ENCODE measurements at places on chromosomes 16 and 17. TPM values are rescaled to one million over a fixed set of nuclear protein-coding genes. Genes with fewer than 3 reads are reported as not detected.

- H3K27me3 ChIP-seq, result no peaks in the 10 kb centered on the region
- H3K36me3 ChIP-seq, result no peaks in the 10 kb centered on the region
- H3K4me3 ChIP-seq, result no peak overlapping the region
- DNase-seq, result no peak
- H3K27ac ChIP-seq, result no peak overlapping the region
- no peaks in the 10 kb centered on the region for H3K4me1 ChIP-seq
Observed at GRCh38 chr17:8966926-8967325, 1.4 kb upstream of the PIK3R5 start.

GRCh38 chr17:41873559-41874292 lies 8.5 kb upstream of the KLHL11 start:
- no peaks in the 10 kb centered on the region for H3K27me3 ChIP-seq
- DNase-seq, result no peak
- no peak overlapping the region for H3K27ac ChIP-seq
- peaks cover 40% of the 10 kb centered on the region for H3K36me3 ChIP-seq
- no peak overlapping the region for H3K4me3 ChIP-seq

- H3K36me3 ChIP-seq, result no peaks in the 10 kb centered on the region
- DNase-seq, result no peak
- no peak overlapping the region for H3K4me3 ChIP-seq
- H3K27me3 ChIP-seq, result no peaks in the 10 kb centered on the region
- H3K27ac ChIP-seq, result no peak overlapping the region
Observed at GRCh38 chr16:17412791-17413190, 58.0 kb downstream of the XYLT1 start.

GRCh38 chr17:50778988-50779387 lies 11.7 kb upstream of the ANKRD40CL start:
- no peaks in the 10 kb centered on the region for H3K36me3 ChIP-seq
- no peaks in the 10 kb centered on the region for H3K27me3 ChIP-seq
- no peak for DNase-seq
- no peak overlapping the region for H3K27ac ChIP-seq
- H3K4me1 ChIP-seq, result no peaks in the 10 kb centered on the region

DNA sequence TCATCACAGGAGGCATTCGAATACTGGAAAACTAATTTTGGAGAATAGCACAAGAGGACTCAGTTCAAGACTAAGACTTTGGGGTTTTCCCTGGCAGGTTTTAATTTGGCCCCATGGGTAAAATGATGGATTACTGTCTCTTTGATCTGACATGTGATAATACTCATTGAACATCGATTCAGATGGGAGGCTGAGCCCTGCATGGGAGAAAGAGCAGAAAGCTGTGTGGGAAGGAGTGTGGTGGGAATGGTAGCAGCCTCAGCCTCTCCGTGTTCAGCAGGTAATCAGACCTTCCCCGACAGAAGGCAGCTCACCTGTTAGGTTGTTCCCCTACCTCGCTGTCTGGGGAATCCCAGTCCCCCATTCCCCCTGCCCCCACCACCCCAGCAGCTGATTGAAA lies 124.7 kb upstream of the TNRC6C start:
- DNase-seq, result no peak
- no peaks in the 10 kb centered on the region for H3K27me3 ChIP-seq
- peaks cover 58% of the 10 kb centered on the region for H3K4me1 ChIP-seq

DNA sequence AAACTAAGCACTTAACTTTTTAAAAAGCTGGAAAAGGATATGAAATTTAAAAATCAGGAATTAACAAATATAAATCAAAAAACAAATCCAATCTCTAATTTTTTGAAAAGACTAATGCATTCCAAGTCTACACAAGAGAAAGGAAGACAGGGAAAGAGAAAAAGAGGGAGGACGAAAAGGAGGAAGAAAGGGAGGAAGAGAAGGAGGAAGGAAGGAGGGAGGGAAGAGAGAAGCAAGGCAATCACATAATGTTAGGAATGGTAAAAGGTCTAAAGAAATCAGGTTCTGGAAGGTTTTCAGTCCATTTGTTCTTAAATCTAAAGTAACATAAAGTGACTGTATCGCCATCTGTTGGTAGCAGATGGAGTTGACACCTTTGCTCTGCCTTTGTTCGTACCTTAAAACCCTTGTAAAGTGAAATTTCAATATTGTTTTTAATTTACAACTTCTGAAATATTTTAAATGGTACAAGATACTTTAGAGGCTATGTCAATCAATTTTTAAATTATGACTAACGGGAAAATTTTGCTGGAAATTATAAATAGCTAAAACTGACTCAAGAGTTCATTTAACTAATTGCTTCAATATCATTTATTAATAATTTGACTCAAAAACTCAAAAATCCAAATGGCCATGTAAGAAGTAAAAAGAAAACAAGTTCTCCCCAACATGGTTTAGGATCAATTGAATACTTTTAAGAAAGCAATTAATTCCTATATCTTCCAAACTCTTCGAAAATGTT lies 20.4 kb upstream of the CDYL2 start:
- no peak overlapping the region for H3K4me3 ChIP-seq
- no peaks in the 10 kb centered on the region for H3K4me1 ChIP-seq
- H3K27me3 ChIP-seq, result 0 out of 2 replicates have a peak, but pooled peaks cover 8% of the 10 kb centered on the region
- no peaks in the 10 kb centered on the region for H3K36me3 ChIP-seq
- no peak overlapping the region for H3K27ac ChIP-seq

DNA sequence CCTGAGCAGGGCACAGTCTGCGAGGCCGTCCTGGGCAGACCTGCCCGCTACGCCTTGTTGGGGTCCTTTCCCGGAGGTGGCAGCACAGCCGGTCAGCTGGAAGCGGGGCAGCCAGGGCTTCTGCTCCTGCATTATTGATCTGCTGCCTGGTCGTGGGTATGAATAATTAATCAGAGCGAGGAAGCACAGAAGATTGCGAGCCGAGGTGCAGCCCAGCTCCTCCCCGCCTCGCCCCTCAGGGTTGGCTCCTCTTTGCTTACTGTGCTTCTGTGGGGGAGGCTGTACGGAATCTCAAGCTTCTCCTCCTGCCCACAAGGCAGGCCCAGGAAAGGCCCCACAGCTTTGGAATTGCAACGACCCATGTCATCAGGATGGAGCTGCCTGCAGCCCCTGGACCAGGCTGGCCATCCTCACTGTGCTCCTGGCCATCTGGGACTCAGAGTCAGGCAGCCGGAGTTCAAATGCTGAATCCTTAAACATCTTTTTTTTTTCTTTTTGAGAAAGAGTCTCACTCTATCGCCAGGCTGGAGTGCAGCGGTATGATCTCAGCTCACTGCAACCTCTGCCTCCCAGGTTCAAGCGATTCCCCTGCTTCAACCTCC lies 25.6 kb downstream of the TRARG1 start:
- H3K4me1 ChIP-seq, result no peaks in the 10 kb centered on the region
- no peak overlapping the region for H3K4me3 ChIP-seq
- no peak for DNase-seq
- no peaks in the 10 kb centered on the region for H3K27me3 ChIP-seq
- no peaks in the 10 kb centered on the region for H3K36me3 ChIP-seq

DNA sequence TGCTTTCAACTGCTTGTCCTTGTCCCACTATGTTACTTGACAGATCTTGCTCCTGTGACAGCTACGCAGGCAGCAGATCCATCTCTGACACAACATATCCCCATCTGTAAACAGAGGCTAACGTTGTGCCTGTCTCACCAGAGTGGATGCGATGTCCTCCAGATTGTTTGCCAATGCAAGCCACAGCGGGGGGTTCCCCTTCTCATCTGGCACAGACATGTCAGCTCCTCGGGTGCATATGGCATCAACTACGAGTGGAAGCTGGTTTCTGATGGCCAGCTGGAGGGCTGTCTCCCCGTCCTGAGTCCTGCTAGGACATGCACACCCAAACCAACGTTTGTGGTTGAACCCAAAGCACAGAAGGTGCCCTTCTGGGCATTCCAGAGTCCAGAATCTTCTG lies 39.0 kb downstream of the CYB5D2 start:
- no peak overlapping the region for H3K4me3 ChIP-seq
- peaks cover 39% of the 10 kb centered on the region for H3K36me3 ChIP-seq
- DNase-seq, result no peak

DNA sequence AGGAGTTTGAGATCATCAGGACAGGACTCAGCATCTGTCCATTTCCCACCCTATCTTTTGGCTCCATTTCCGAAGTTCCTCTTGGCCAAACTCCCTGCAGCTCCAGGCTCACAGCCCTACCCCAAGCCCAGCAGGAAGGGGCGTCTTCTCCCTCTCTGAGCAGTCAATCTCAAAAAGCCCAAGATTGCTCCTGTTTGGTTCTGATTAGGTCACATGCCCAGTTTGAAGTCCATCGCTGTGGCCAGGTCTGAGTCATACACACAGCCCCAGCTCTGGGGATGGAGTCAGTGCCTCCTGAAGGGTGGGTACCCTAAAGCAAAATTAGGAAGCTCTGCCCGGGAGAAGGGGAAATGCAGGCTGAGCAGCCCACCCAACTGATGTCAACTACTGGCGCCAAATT lies 23.9 kb downstream of the SNX20 start:
- no peak for DNase-seq
- H3K4me1 ChIP-seq, result no peaks in the 10 kb centered on the region
- H3K4me3 ChIP-seq, result no peak overlapping the region
- H3K36me3 ChIP-seq, result no peaks in the 10 kb centered on the region

DNA sequence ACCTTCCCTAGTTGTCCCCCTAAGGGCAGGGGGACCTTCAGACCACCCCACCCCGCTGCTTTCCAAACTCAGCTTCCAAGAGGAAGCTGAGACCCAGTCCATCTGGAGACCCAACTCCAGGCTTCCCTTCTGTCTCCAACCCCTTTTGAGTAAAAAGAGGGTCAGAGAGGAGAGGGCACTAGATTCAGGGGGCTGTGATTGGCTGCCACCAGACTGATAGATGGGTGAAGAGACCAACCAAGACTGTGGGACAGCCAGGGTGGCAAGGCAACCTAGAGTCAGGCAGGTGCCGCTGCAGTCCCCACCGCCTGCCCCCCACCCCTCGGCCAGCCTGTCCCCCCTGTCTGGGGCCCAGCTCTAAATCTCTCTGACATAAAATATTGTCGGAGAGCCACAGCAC lies 92.5 kb downstream of the SDK2 start:
- no peaks in the 10 kb centered on the region for H3K36me3 ChIP-seq
- H3K4me3 ChIP-seq, result no peak overlapping the region
- no peak overlapping the region for H3K27ac ChIP-seq
- peak; percentile 7 for DNase-seq

- DNase-seq, result no peak
- no peak overlapping the region for H3K27ac ChIP-seq
- no peak overlapping the region for H3K4me3 ChIP-seq
- H3K27me3 ChIP-seq, result no peaks in the 10 kb centered on the region
- H3K36me3 ChIP-seq, result no peaks in the 10 kb centered on the region
Observed at GRCh38 chr17:21382560-21383495, 6.7 kb downstream of the KCNJ12 start.

- no peak overlapping the region for H3K4me3 ChIP-seq
- no peaks in the 10 kb centered on the region for H3K36me3 ChIP-seq
- DNase-seq, result no peak
- H3K27ac ChIP-seq, result no peak overlapping the region
- peaks cover 31% of the 10 kb centered on the region for H3K27me3 ChIP-seq
Observed at GRCh38 chr16:83989300-83989699, 21.3 kb downstream of the NECAB2 start.

- no peak overlapping the region for H3K4me3 ChIP-seq
- DNase-seq, result no peak
- no peaks in the 10 kb centered on the region for H3K27me3 ChIP-seq
- H3K36me3 ChIP-seq, result no peaks in the 10 kb centered on the region
Observed at GRCh38 chr16:57534337-57534880, 2.0 kb downstream of the CCDC102A start.

DNA sequence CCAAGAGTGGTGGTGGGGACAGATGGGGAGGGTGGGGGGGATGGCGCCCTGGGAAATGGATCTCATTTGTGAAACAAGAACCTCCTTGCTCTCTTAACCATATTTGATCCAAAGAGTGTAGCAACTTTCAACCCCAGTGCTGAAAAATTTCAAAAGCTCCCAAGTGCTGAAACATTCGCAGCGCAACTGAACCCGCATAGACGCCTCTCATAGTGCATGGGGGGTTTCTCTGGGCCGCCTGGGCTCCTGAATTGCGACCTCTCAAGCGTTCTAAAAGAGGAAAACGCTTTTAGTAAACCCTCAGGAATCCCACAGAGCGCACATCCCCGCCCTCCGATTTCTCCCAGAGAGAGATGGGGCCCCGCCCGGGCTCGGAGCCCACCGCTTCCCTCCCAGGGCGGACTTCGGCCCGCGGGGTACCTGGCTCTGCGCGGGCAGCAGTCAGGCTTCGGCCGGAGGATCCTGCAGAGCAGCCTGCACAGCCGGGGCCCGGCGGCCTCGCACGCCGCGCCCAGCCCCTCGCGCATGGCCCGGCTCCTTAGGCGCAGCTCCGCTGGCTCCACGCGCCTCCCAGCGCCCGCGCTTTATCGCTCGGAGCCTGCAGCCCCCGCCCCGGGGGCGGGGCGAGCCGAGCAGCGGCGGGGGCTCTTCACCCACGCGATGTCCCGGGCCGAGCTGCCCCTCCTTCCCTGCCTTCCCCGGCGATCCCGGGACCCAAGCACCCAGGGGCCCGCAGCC lies 7.0 kb downstream of the NOS2 start:
- no peak for DNase-seq
- no peak overlapping the region for H3K27ac ChIP-seq
- peaks cover 11% of the 10 kb centered on the region for H3K4me1 ChIP-seq
- H3K27me3 ChIP-seq, result no peaks in the 10 kb centered on the region
- no peak overlapping the region for H3K4me3 ChIP-seq

DNA sequence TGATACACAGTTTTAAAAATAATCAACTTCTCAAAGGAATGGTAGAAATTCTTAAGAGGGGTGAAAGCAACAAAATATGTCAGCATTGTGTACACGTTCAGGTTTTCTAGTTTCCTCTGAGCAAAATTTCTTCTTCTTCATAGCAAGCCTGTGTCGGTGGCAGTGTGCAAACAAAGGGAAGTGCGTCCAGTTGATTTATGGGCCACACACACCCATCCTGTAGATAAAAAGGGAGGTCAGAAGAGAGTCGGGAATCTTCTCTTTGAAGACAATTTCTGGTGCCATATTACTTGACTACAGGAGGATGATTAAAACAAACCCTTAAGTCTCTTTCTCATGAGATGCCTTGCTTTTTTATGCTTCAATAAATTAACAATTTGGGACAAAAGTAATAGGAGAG lies 484.1 kb upstream of the SALL1 start:
- no peak overlapping the region for H3K27ac ChIP-seq
- no peaks in the 10 kb centered on the region for H3K27me3 ChIP-seq
- DNase-seq, result no peak
- no peak overlapping the region for H3K4me3 ChIP-seq
- H3K4me1 ChIP-seq, result no peaks in the 10 kb centered on the region
- no peaks in the 10 kb centered on the region for H3K36me3 ChIP-seq

GRCh38 chr17:61981323-61981722 lies 53.5 kb upstream of the INTS2 start:
- H3K4me1 ChIP-seq, result no peaks in the 10 kb centered on the region
- no peaks in the 10 kb centered on the region for H3K27me3 ChIP-seq
- H3K27ac ChIP-seq, result no peak overlapping the region
- peaks cover 52% of the 10 kb centered on the region for H3K36me3 ChIP-seq
- H3K4me3 ChIP-seq, result no peak overlapping the region

- no peaks in the 10 kb centered on the region for H3K4me1 ChIP-seq
- H3K27me3 ChIP-seq, result no peaks in the 10 kb centered on the region
- no peak overlapping the region for H3K4me3 ChIP-seq
- H3K27ac ChIP-seq, result no peak overlapping the region
- H3K36me3 ChIP-seq, result no peaks in the 10 kb centered on the region
- no peak for DNase-seq
Observed at GRCh38 chr16:79042886-79043285, 557.7 kb downstream of the MAF start.

CMTM2 gene
- total RNA-seq, result 0.42 TPM

CEP95 gene
- total RNA-seq, result 77.0 TPM

PPP1R1B gene
- 0.49 TPM for total RNA-seq

CCL8 gene
- total RNA-seq, result not detected

MGAT5B gene
- 4.4 TPM for total RNA-seq

BCO1 gene
- not detected for total RNA-seq

ADAMTS18 gene
- not detected for total RNA-seq

NPIPA7 gene
- 4.5 TPM for total RNA-seq

CASKIN2 gene
- 38.4 TPM for total RNA-seq

CBFA2T3 gene
- total RNA-seq, result 19.1 TPM

KRTAP2-3 gene
- total RNA-seq, result 6.3 TPM

CIITA gene
- total RNA-seq, result 0.25 TPM

ABCA10 gene
- total RNA-seq, result 0.34 TPM

RAMP2 gene
- not detected for total RNA-seq

Data from HCT116 (cell line).